ENCODE measurements at places on chromosomes 6 and 20.

DNA sequence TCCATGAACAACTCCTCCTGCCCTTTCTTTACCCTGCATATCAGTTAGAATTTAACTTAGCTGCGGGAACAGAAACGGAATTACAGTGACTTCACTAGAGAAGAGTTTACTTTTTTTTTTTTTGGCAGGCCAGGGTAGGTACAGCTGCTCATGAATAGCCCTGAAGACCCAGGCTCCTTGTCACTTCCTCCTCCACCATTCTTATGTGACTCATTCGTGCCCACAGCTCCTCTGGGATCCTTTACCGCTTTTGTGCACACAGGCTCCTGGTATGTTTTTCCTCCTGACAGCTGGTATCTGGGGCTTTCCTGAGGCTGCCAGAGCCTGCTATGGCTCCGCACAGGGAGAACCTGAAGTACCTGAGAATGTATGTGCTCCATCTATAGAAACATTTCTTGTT lies 3.9 kb upstream of the KCNS1 start:
- DNase-seq = no peak

DNA sequence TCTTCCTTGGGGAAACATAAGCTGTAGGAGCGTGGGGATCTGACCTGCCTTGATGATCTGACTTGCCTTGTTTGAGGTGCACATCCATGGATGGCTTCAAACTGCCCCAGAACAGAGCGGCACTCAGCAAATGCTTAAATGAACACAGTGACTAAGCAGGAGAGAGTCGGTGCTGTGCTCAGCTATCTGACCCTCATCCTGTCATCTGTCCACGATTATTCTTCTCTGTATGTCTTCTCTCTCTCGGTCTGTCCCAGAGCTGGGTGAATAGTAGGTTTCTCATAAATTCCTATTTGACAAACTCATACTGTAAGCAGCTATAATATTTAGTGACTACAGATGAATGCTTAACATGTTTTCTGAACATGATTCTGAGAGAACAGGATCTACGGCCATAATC lies 37.3 kb downstream of the TRAM2 start:
- no peak for DNase-seq

DNA sequence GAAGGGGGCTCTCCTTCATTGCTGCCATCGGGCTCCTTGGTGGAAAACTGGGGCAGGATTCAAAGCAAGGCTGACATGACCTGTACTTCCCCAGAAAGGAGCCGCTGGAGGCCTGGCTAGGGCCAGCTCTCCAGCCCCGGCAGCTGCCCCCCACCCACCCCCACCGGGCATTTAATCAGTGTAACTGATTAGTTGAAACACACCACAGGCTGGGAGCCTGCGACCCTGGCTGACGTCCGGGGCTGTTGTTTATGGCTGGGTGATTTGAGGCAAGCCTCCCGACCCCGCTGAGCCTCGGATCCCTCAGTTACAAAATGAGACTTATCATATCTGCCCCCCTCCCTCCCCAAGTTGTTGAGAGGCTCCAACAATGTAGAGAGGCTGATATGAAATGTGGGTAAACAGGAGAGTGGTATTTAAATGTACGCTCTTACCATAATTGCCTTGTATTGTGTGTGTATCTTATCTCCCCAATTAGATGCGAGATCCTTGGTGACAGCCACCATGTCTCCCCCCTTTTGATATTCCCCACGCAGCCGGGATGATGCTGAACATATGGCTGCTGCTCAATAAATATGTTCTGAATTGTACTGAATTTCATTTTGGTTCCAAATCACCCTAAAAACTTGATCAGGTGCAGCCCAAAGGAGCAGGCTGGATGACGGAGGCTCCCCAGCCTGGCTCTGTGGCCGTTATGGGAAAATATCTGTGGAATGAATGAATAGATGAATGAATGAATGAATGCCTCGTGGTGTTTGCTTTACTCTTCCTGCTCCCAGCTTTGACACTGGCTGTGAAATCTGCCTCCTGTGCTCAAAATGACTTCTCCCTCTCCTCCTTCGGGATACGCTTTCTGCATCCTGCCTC lies 31.8 kb upstream of the APCDD1L start:
- no peak for DNase-seq

GRCh38 chr20:14214046-14214445 lies 123.4 kb downstream of the FLRT3 start:
- no peak for DNase-seq

GRCh38 chr6:79913369-79913768 lies 34.0 kb downstream of the ELOVL4 start:
- DNase-seq = no peak

GRCh38 chr6:109381061-109381746 lies 1.1 kb downstream of the CD164 start:
- DNase-seq = no peak

- DNase-seq = no peak
Observed at GRCh38 chr6:138818496-138819194, 22.8 kb downstream of the ECT2L start.

DNA sequence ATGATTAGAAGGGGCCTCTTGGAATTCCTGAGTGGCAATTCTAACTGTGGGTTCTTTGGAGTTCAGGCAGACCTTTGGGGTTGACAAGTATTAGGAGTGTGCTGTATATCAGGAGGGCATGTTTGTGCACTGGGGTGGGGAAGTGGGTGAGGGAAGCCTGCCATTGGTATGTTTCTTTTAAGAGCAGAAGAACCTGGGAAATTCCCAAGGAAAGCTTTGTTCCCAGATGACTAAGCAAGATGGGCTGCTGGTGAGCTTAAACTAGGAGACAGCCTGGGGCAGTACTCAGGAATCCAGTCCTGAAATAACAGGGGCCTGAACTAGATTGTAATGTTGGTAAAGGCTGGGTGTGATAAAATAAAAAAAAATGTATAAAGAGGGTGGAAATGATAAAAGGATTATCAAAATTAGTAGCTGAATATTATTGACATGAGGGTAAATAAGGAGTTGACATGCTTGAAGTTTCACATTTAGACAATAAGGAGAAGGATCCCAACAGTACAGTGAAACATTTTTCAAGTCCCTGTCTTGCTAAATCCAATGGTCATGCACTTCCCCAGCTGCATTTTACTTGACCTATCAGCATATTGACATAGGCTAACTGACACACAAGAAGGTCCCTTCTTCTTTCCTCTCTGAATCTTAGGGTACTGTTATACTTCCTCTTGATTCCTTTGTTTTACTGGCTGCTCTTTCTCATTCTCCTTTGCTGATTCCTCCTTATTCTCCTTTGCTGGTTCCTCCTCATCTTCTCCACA lies 18.4 kb upstream of the IFNGR1 start:
- no peak for DNase-seq

GRCh38 chr6:108884211-108885059 lies 36.2 kb downstream of the ARMC2 start:
- DNase-seq = no peak

- DNase-seq = no peak
Observed at GRCh38 chr20:18585134-18585533, 2.7 kb upstream of the DTD1 start.

DNA sequence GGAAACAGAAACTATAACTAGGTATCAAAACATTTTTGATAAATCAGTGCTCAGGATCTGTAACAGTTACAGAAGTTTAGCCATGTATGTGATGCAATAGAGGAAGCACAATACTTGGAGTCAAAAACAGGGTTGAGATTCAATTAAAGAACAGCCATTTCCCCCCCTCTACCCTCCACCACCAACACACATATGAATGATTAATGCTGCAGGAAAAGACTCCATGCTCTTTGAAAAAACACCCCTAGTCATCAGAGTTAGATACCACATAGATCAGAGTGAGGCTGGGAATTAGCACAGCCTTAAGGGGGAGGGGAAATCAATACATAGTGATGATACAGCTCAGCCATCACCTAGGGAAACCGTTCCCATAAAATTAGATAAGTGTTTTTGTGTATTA lies 108.9 kb upstream of the EMILIN3 start:
- no peak for DNase-seq

DNA sequence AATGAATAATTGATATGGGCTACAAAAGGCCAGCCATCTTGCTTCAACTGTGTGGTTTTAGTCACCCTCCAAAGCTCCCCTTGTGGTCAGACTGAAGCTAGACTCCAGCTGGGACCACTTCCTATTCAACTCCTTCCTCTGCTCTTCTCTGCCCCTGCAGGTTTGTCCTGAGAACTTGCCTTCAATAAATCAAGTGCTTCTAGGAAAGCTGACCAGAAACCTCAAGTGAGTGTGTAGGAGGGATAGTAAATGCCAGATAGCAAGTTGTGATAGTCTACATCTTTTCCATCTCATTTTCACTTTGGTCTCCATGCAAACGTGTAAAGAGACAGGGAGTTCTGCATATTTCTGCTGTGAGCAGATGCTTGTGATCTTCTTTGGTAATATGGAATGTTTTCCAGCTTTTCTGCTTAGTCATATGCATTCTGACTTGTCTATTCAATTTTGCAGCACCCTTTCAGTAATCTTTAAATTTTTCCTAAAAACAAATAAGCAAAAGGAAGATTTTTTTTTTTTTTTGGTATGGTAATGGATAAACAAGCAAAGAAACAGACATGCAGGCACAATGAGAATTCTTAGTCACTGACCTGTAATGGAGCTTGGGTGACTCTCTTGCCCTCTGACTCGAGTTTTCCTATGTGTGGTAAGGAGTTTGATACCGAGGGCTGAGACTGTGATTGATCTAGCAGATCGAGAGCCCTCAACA lies 201.3 kb upstream of the BTBD3 start:
- DNase-seq = no peak

DNA sequence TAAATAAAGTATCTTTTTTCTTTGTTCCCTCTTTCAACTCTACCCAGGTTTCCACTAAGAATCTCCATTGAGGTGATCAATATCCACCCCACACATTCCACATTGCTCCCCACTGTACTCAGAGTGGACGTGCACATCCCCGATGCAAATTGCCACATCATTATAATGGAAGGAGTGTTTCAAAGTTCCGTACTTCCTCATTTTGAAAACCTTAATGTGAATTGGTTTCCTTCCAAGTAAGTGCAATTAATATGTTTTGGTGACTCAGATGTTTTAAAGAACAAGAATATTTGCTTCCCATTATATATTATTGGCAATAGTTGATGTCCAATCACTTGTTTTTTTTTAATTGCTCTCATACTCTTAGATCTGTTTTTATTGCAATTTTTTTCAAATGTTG lies 463.6 kb downstream of the HACE1 start:
- DNase-seq = no peak

DNA sequence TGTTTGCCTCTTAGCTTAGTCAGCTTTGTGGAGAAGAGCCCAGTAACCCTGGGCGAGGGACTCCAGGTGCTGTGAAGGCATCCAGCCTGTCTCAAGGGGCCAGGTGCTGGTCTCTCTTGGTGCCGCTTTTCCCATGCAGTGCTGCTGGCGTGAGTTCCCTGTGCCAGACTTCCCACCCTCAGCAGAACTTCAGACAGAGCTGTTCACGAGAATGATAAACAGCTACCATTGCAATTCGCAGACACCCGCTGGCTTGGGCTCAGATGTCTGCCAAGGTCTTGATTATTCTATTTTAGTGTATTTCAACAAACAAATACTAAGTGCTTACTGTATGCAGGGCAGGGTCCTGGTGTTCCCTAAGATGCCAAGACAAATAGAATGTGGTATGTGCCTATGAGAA lies 57.7 kb downstream of the RNF217 start:
- no peak for DNase-seq

- DNase-seq = no peak
Observed at GRCh38 chr20:40449974-40450616, 238.9 kb downstream of the MAFB start.

DNA sequence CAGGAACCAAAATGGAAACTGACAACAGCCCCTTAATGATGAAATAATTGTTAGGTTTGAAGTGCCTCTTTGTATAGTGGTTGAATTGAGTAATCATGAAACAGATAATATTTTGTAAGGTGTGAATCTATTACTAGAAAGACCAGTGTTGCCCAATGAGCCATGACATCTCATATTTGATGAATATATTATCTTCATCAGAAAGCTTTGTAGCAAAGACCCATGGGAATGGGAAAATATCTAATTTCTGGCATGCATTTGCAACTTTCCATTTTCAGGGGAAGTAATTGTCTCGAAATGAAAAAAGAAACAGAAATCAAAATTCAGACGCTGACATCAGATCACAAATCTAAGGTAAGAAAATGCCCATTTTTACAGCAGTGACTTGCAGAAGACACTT lies 57.3 kb upstream of the LAMP5 start:
- no peak for DNase-seq

DNA sequence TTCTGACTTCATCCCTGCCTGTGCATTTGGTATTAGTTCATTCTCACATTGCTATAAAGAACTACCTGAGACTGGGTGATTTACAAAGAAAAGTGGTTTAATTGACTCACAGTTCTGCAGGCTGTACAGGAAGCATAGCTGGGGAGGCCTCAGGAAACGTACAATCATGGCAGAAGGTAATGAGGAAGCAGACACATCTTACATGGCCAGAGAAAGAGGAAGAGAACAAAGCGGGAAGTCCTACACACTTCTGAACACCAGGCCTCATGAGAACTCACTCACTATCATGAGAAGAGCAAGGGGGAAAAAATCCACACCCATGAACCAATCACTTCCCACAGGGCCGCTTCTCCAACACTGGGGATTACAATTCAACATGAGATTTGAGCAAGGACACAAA lies 303.9 kb downstream of the CBLN4 start:
- no peak for DNase-seq

DNA sequence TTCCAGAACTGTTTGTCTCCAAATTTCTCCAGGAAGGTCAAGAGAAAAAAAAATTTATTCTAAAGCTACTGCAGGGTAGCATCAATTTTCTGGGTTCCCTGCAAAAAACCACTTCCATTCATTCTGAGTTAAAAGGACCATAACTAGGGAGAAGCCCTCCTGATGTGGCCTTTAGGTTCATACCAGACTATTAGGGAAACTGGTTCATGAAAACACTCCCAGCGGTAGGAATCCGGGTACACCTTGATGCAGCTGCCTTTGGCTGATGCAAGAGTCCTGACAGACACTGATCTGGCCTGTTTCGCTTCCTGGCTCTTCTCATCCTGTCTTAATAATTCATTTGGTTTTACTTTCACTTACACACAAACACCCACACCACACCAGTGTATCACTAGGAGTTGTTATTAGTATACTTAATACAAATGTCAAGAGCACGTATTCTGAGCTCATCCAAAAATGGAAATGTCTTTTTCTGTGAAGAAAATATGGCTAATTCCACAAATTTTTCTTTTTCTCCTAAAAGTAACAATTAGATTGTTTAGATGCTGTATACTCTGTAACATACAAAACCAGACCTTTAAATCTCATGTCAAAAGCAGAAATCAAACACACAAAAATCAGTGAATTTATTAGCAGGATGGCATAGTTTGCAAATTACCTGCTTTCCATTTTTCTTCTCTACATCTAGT lies 38.4 kb upstream of the ARHGAP18 start:
- DNase-seq = no peak

DNA sequence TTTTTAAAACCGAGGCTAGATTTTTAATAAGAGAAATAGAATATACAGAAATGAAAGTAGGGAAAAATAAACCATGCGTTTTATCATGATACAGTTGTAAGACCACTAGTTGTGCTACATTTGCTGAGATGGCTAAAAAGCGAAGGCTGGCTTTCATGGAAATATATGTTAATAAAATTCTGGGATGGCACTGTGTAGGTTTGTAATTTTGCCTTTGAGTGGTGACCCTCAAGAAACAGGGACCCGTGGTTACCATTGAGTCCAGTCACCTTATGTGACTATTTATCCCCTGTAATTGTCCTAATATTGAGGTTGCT lies 233.8 kb downstream of the ARHGAP18 start:
- DNase-seq = no peak

Data from activated CD8-positive, alpha-beta memory T cell treated with anti-CD3 and anti-CD28 coated beads for 1 hour (primary cell).